ENCODE measurements at places on chromosomes 11 and 22.

- DNase-seq = no peak
These were observed 26.7 kb upstream of the NNMT start for GRCh38 chr11:114269498-114269897.

GRCh38 chr11:130848361-130849214 lies 67.7 kb downstream of the SNX19 start:
- DNase-seq = no peak

- DNase-seq = no peak
These were observed 159.4 kb downstream of the CADM1 start for GRCh38 chr11:115344846-115345245.

DNA sequence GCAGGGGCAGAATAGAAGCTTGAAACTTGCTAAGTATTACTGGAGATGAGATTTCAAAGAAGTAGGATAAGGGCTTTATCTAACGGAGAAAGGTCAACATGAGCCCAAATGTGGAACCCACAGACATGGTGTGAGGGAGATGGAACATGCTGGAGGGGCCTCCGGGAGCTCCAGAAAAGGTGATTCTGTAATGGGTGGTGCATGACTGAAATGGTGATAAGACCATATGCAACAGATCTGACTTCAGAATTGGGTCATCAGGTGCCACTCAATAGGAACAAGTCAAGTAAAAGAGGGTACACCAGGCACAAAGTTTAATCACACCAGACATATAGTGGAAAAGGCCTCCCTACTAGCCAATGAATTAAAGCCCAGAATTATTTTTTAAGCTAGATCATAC lies 7.9 kb upstream of the CEP295 start:
- no peak for DNase-seq

GRCh38 chr22:41551877-41552582 lies 7.8 kb upstream of the POLR3H start:
- DNase-seq = no peak

GRCh38 chr11:124460459-124460858 lies 15.0 kb upstream of the OR8B8 start:
- no peak for DNase-seq

DNA sequence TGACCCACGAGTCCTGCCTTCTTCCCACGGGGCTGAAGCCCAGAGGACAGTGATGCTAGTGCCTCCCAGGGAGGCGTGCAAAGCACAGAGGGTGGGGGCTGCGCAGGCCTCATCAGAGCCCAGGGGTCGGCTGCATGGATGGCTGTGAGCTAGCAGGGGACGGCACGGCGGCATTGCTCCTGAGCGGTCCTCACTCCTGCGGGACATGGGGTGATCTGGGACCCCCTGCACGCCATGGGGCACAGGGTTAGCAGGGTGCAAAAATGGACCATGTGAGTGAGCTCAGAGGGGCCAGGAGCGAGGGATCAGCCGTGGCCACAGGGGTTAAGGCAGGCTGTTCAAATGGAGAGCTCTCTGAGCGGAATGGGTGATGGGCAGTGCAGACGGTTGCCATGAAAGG lies 138.3 kb downstream of the SNX19 start:
- no peak for DNase-seq

DNA sequence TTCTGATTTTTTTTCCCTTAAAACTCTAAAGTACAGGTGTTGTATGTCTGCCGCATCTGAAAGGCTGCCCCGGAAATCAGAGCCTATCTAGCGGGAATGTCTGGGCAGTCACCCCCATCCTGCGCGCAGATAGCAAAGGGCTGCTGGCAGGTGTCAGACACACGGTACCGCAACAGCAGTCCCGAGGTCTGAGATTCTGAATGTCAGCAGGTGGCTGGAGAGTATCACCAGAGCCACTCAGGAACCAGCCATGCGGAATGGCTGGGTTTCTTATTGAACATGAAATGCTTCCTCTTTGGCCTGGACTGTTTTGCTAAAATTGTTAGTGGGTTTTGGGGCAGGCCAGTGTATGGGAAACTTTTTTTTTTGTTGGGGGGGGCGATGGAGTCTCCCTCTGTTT lies 53.3 kb downstream of the CERK start:
- DNase-seq = no peak

DNA sequence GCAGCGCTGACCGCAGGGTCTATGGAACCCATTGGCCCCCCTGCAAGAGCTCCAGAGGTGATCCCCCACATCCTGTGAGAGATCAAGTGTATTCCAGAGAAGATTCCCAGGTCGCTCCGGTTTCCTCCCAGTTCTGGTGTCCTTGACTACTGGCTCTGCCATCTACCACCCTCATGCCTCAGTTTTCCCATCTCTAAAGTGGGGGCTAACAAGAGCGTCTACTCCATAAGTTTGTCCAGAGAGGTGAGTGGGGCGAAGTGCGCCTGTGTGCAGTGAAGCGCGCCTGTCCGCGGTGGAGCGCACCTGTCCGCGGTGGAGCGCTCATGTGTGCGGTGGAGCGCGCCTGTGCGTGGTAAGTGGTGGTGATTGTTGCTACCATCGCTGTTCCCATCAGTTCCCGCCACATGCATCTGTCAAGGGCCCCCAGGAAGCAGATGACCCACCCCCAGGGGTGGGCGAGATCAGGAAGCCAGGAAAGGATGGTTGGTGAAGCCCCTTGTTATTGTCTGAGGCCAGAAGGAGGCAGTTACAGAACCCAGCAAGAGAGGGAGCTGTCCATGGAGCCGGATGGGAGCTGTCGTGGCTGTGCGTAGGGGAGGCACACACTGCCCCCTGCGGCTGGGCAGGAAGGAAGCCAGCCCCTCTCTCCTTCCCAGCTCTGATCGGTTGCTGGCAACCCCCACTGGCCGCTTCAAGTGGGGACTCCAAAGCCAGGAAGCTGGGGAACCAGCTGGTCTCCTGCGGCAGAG lies 73.2 kb upstream of the FGF3 start:
- no peak for DNase-seq

GRCh38 chr11:41461057-41461681 lies 1.7 kb upstream of the LRRC4C start:
- DNase-seq = no peak

DNA sequence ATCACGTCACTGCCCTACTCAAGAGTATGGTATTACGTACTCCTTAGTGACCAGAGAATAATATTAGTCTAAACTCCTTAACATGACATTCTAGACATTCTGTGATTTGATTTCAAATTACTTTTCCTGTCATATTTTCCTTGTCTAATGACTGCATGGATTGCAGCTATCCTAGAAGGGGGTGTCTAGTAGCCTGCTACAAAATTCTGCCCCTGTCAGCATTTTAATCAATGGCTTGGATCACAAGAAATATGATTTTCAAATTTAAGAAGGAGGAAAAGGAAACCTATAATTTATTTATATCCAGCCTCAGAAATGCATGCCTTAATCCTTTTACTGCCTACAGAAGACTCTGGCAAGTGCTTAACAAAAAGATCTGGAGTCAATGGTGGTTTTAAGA lies 216.8 kb downstream of the SWAP70 start:
- no peak for DNase-seq

DNA sequence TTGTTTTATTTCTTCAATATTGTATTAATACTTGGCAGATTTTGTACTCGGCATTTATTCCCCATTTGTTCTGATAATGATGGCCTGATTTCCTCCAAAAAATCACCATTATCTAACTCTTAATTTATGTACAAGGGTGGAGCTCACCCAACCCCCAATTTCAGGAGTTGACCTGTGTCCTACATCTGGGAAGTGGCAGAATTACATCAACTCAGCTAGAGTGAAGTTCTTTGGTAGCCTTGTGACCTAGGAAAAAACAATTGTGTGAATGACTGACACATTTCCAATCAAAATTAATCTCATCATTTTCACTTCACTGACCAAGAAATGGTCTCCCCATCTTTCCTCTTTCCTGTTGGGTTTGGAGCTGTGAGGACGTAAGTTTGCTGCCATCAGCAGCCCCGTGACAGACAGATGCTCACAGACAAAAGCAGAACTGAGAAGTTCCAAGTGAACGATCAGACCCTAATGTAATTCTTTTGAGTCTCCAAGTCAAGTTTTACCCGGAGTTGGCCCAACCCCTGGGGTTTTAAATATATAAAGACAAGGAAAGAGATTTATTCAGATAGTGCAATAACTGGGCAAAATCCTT lies 16.6 kb upstream of the MS4A6E start:
- no peak for DNase-seq

GRCh38 chr22:45718391-45718790 lies 46.8 kb downstream of the ATXN10 start:
- DNase-seq = no peak

DNA sequence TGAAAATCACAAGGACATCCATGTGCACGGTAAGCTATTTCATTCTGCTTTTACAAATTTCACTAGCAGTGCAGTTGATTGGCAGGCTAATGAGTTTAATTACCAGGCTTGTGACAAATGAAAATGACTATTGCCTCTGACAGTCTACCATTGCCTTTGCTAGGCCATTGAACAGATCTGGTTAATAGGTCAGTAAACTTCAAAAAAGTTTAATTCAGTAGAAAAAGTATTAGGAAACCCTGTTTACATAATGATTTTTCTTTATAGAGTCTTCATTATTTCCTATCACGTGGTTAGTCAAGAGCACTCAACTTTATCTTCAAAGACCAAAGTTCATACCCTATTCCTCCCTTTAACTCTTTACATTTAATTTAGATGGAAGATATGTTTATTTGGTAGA lies 77.0 kb downstream of the PRMT3 start:
- DNase-seq = no peak

DNA sequence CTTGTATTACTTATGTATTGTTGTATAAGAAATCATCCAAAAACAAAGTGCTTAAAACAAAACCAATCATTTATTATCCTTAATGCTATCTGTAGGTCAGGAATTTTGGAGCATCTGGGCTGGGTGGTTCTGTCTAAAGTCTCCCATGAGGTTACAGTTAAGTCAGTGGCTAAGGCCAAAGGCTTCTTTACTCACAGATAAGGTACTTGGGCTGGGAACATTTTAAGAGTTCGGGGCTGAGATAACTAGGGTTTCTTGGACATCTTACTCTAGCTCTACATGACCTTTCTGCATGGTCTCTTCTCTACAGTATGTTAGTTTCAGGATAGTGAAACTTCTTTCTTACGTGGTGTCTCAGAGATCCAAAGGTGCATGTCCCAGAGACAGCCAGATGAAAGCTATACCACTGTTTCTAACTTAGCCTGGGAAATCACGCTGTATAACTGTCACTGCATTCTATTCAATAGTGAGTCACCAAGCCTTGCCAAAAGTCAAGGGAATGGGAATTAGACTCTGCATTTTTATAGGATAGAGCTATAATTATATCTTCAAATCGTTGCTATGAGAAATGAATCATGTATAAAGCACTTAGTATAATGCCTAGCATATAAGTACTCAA lies 29.6 kb downstream of the SOX6 start:
- no peak for DNase-seq

DNA sequence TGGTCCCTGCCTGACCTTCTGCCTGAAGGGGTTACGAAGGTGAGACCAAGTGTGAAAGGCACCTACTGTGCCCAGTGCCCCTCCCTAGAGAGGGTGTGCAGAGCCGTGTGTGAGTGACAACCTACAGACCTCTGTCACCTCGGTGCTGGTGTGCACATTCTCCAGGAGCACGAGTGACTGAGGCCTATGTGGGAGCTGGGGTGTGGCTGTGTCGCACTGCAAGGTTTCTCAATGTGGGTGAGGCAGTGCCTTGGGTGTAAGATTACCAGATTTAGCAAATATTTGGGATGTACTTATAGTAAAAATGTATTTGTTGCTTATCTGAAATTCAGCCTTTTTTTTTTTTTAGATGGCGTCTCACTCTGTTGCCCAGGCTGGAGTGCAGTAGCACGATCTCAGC lies 5.6 kb downstream of the STARD10 start:
- DNase-seq = no peak

DNA sequence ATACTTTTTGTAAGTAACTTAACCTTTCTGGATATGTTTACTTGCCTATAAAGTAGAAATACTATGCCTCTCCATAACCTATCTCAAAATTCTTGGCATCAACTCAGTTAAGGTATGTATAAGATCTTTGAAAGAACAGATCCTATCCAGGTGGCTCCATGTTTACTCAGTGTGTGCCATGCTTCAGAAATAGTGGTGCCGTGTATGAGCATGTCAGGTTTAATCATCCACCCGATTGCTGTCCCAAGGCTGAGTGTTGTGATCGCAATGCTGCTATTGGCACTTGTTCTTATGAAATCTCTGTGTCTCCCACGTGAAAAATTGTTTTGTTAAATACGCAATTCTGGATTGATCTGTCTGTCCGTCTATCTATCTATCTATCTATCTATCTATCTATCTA lies 85.9 kb upstream of the SNX19 start:
- DNase-seq = no peak

- DNase-seq = no peak
These were observed 43.2 kb upstream of the VPREB1 start for GRCh38 chr22:22201185-22201929.

DNA sequence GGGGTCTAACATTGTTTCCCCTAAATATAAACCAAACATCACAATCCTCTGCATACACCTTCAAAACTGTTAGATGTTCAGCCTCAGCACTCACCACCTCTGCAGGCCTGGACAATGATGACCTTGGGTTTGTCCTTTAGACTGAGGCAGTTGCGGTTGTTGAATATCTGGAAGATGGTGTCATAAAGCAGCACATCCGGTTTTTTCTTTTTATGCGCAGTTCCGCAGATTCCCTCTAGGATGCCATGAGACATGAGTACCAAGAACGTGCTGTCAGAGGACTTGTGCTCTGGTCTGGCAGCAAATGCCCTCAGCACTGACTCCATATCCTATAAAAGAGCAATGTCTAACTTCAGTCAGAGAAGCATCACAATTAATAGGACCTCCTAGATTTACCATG lies 22.8 kb downstream of the CASP5 start:
- no peak for DNase-seq

GRCh38 chr11:72681226-72682153 lies 7.3 kb upstream of the PDE2A start:
- no peak for DNase-seq

- no peak for DNase-seq
These were observed 41.4 kb upstream of the ZBED5 start for GRCh38 chr11:10899121-10899830.

- no peak for DNase-seq
These were observed 33.8 kb downstream of the ZNF280B start for GRCh38 chr22:22474733-22475132.

Measured in activated naive CD4-positive, alpha-beta T cell (primary cell).